Spinal cord (tissue), 10 donors: ENCODE measurements at places on chromosomes 4 and X. TPM values are rescaled to one million over a fixed set of nuclear protein-coding genes. Genes with fewer than 3 reads are reported as not detected.

The SMIM43 gene
- 1.1 TPM for total RNA-seq

The TMEM150C gene
- 16.8 TPM for total RNA-seq

The SSX1 gene
- not detected for total RNA-seq

The FHDC1 gene
- total RNA-seq, result 5.5 TPM

The SHROOM2 gene
- total RNA-seq, result 27.4 TPM

The RAB33A gene
- total RNA-seq, result 18.6 TPM

The UGT2B10 gene
- total RNA-seq, result not detected

The MAGEA11 gene
- total RNA-seq, result not detected

The CFAP99 gene
- 0.20 TPM for total RNA-seq

The CCSER1 gene
- 66.1 TPM for total RNA-seq

The TASL gene
- 3.4 TPM for total RNA-seq

The IL1RAPL2 gene
- total RNA-seq, result 1.8 TPM

DNA sequence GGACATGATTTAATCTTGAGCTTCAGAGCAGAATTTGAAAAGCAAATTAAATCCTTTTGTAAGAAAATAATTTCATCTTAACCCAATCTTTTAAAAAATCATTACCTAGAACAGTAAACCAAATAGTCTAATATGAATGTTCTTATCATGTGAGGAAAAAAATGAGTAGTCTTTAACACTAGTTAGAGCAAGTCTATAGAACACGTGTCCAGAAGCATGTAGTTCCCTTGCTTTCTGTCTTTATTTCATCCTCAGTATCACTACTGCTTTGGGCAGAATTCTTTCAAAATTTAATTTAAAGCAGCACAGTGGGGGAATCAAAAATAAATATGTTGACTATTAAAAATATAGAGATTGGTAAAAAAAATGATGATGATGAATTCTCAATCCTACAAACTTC lies 2.1 kb downstream of the RBM47 start:
- DNase-seq, result no peak

DNA sequence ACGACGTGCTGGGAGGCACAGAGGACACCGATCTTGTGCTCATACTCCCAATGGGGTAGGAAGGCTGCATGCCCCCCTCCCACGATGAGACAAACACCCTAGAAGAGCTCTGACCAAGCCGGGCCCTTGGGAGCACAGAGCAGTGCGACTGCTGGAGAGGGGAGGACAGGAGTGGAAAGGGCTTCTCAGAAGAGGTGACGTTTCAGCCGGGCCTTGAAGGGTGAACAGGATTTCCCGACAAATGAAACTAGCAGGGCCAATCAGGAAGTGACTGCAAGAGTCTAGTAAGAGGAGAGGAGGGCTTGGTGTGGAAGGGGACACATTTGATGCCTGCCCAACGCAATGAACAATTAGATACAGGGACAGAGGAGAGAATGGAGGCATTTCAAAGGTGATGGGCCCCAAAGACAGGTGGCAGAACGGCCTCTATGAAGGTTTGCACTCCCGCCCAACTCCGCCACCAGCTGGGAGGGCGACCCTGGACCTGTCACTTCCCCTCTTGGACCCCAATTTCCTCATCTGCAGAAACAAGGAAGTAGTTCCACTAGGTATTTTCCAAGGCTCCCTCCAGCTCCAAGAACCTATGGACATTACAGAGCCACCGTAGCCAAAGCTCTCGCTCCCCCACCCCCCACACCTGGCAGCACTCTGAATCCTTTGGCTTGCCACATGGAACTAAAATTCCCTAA lies 3.9 kb downstream of the HCFC1 start:
- DNase-seq, result no peak

GRCh38 chr4:129545599-129546278 lies 449.8 kb downstream of the C4orf33 start:
- DNase-seq, result no peak

DNA sequence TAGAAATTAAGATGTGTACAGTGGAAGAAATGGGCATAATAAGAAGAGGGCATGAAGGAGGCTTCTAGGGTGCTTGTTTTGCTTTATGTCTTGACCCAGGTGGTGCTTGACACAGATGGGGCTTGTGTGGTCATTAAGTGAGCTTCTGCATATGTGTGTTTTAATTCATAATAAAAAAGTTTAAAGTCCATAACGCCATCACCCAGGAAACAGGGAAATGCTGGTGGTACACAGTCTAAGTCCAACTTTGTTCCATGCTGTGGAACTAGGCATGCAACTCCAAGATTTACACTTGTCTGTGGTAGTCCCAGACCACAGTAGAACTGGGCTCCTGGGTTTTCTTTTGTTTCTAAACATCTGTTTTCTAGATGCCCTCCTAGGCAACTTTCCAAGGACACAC lies 511.9 kb downstream of the MID1IP1 start:
- DNase-seq, result no peak

- no peak for DNase-seq
These were observed 177.7 kb downstream of the ADAMTS3 start for GRCh38 chr4:72391281-72391680.

- DNase-seq, result no peak
These were observed 118.2 kb downstream of the NAF1 start for GRCh38 chr4:163048447-163048846.

DNA sequence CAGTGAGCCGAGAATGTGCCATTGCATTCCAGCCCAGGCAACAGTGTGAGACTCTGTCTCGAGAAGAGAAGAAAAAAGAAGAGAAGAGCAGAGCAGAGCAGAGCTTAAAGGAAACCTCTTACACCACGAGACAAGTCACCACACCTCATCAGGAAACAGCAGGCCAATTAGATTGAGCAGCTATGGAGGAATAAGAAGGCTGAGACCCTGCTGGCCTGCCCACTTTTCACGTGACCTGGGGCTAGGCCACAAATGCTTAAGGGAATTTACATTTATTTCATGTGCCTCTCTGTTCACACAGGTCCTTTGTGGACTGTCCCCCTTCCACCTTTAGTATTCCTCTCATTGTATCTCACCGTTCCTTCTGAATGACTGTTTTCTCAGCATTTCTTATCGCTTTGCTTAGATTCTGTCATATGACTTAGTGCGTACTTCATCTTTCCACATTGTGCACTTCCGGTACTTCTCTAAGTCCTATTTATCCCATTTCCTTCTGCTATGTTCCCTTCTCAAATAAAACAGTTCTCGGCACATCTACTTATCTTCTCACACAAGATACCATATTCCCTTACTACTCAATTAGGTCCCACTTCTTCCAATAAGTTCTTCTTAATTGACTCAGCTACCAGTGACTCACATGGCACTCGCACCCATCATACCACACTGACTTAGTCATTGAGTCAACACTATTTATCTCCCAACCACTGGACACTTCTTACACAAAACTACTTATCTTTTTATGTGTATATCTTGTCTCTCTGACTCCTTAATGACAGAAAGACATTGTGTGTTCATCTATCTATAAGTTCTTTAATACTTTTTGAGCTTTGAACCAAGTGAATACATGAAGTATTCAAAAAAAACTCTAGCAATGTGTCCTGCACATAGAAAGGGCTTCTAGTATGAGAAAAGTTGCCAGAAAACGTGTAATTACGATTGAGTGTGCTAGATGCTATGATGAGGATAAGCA lies 11.0 kb downstream of the CUL4B start:
- no peak for DNase-seq

GRCh38 chr4:142379277-142380051 lies 466.6 kb downstream of the INPP4B start:
- no peak for DNase-seq
